Type B pancreatic cell (in vitro differentiated cells): ENCODE measurements at places on chromosomes 5 and 9.

DNA sequence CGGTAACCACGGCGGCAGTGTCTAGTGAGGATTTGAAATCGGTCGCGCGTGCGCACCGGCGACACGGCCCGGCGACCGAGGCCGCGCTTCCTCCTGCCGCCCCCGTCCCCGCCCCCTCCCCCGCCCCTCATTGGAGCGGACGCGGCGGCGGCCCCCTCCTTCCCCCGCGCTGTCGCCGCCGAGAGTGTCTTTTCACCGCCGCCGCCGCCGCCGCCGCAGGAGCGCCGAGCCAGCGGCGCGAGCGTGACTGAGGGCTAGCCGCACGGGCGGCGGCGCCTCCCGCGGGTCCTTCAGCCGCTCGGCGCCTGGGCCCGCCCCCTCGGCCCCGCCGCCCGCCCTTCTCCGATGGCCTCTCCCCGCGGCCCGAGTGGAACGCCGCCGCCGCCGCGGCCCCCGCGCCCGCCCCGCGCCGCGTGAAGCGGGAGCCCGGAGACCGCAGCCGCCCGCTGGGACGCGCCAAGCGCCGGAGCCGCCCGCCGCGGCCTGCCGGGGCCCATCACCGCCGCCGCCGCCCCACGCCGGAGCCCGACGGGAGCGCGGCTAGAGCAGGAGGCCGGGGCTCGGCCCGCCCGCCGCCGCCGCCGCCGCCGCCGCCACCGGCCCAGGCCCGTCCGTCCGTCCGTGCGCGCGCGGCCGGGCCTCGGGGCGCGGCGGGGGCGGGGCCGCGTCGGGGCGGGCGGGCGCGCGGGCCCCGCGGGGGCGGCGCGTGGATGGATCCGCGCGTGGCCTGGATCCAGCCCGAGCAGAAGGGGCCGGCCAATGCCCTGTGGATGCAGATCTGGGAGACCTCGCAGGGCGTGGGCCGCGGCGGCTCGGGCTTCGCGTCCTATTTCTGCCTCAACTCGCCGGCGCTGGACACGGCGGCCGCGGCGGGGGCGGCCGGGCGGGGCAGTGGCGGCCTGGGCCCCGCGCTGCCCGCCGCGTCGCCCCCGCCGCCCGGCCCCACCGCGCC lies at the start of gene TENT4A:
Gene TENT4A, plus strand, starts transcription at position 159 of the 952 bp plus-strand sequence. Its CDS starts 552 bp downstream, at position 711.
- DNase-seq = peak; percentile 58

DNA sequence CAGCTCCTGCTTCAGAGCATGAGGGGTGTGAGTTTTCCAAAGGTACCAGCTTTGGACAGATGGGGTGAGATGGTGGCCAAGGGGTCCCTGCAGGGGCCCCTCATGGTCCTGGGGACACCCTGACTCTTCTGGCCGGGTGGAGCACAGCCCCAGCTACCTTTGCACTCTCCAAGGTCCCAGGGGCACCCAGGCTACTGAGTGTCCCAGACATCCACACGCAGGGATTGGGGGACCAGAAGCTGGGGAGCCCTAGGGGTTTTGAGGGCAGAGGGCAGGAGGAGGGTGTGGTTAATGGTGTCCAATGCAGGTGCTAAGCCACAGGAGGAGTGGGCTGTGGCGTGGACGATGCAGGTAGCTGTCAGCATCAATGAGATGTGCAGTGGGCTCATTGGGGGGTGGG lies 16.0 kb upstream of the CLPTM1L start:
- no peak for DNase-seq

- no peak for DNase-seq
Observed at GRCh38 chr5:56774957-56775356, 40.4 kb upstream of the MAP3K1 start.

DNA sequence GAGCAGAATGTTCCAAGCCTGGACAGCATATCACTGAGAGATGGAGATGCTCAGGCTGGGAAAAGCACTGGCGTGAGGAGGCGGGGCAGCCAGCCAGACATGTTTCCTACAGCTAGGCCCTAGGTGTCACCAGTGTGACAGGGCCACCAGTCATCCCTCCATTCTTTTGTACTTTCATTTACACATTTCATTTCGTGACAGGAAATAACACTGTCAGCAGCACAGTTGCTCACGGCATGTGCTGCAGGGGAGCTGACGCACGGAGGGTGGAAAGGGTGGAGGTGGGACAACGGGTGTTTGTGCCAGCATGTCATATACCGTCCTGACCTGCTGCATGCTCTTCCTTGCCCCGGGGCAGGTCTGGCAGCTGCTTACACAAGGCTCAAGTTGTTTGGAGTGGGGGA lies 14.8 kb upstream of the CEMIP2 start:
- no peak for DNase-seq

GRCh38 chr9:68897577-68898145 lies 116.3 kb downstream of the PRKACG start:
- DNase-seq = no peak

DNA sequence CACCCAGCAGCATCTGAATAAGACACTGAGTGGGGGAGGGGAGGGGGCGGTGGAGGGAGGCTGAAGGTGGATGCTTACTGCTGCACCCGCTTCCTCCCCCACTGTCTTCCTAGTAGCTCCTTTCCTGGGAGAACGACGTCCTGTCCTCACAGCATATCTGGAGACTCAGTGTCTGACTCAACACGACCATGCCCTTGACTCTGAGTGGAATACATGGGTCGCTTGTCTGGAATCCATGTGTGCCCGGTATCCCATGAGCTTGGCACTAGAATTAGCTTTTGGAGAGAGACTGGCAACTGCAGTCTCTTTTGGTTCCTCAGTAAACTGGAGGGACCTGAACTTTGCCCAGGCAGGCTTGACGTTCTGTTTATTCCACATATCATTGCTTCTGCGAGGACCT lies 125.4 kb upstream of the FAM120A start:
- no peak for DNase-seq

GRCh38 chr5:4230786-4231641 lies 635.4 kb downstream of the IRX1 start:
- no peak for DNase-seq

DNA sequence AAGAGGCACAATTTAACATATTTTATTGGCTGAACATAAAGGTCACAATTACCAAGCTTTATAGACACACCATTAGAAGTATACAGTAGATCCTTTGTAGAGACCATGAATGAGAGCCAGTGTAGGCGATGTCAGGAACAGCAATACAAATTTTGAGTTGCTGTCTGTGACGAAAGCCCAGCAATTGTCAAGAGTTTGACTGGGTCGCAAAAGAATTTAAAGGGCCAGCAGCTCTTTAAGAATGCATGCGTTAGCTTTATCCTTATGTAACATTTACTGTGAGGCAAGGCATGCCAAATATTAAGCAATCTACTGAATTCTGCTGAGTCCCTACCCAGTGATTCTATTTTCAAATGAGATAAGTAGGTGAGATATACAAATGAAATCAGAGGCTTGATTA lies 236.9 kb downstream of the ARRDC3 start:
- DNase-seq = no peak
